Frontal cortex (tissue), 4 donors: ENCODE measurements at places on chromosomes 7 and 10. TPM values are rescaled to one million over a fixed set of nuclear protein-coding genes. Genes with fewer than 3 reads are reported as not detected.

DNA sequence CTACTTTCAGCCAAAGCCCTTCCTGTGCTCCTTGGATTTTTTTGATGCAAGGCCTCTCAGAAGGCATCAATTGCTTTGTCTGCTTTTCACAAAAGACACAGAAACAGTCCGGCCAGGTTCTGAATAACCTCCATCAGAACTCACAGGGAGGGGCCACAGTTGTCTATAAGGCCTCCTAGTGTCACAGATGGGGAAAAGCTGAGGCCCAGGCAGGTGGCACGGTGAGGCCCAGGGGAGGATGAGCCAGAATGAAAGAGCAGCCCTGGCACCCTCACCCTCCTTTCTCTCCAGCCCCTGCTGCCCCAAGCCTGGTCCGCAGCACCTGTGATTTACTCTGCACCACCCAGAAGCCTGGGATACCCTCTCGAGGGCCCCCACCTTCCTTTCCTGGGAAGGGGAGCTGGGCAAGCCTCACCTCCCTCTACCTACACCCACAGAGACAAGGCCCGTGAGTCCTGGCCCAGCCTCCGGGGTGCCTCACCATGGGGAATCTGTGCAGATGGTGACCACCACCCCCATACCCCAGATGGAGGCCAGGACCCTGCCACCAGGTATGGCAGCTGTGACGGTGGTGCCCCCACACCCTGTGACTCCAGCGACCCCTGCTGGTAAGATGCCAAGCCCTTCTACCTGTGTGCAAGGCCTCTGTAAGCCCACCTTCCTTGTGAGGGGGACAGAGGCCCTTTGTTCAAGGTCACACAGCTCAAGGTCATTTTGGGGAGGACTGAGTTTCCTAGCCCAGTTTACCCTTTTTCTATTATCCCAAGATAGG lies 26.2 kb upstream of the ZNF467 start:
- peak; percentile 55 for DNase-seq

DNA sequence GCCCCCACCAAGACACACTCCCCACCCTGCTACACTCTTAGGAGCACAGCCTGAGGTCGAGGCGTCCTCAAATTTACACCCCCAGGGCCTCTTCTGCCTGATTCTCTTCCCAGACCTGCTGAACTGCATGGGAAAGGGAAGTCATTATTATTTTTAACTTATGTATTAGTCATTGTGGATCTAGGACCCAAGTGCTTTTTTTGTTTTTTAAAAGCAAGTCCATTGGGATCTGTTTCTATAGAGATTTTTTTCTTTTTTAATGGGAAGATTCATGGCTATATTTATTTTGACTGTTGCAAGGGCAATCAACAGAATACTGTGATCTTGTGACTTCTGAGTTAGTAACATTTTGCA lies 203.8 kb downstream of the ZMYND11 start:
- DNase-seq, result no peak

DNA sequence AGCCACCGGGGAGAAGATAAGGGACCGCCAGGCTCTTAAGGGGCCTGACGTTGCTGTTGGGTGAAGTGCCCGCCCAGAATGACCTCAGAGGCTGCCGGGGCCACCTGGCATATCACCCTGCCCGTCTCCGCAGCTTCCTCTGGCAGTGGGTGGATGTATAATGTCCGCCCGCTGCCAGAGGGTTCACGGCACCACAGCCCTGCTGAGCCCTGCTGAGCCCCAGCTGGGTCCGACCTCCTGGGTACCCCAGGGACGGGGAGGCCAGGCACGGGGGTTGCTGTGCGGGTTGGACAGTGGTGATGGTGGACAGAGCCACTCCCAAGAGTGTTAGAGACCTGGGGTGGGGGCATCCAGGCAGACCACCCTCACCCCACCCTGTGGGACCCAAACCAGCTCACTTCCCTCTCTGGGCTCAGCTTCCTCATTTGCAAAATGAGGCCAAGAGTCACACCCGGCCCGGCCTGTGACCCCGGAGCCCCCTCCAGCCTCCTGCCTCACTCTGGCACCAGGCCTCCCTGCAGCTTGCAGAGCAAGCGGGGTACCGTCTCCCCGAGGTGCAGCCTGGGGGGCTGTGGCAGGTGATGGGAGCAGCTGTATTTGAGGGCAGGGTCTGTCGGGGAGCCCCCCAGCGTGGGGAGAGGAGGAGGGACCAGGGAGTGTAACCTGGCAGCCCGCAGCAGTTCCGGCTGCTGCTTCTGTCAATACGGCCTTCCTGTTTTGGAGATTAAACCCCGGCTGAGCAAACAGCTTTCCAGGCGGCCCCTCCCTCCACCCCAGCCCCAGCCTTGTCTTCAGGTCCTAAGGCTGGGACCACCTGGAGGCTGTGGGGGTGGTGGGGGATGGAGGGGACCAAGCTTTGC lies 8.4 kb upstream of the LFNG start:
- DNase-seq, result no peak

DNA sequence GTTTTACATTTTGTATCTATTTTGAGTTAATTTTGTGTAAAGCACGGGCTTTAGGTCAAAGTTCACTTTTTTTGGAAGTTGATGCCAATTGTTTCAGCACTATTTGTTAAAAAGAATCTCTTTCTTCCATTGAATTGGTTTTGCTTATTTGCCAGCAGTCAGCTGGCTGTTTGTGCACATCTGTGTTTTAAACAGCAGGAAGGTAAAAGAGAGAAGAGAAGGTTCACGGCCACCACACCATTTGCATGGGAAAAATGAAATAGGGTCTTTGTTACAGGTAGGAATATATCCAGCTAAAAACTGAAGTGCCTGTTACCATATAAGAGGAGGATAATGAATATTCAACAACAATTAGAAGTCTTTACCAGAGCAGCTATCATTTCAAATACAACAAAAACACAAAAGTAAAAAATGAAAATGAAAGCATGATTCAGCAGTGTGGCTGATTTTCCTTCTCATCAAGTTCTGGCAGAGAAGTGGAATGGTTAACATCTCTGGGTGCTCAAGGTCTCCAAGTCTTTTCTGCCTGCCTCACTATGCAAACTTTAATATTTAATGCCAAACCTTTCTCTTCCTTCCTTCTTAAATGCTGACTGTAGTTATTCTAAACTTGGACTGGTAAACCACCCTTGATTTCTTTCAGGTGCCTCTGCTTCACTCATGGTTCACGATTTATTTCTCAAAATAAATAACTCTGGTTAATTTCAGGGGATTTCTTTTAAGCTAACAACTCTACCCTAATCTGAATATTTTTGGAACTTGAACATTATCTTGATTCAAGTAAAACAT lies 841.5 kb downstream of the GRM8 start:
- no peak for DNase-seq

GRCh38 chr10:7967035-7967434 lies 87.5 kb upstream of the GATA3 start:
- no peak for DNase-seq

The FANK1 gene
- 1.2 TPM for total RNA-seq

- DNase-seq, result no peak
Observed at GRCh38 chr10:48695636-48696534, 11.2 kb downstream of the WDFY4 start.

- no peak for DNase-seq
Observed at GRCh38 chr7:31263338-31263737, 77.2 kb downstream of the NEUROD6 start.

DNA sequence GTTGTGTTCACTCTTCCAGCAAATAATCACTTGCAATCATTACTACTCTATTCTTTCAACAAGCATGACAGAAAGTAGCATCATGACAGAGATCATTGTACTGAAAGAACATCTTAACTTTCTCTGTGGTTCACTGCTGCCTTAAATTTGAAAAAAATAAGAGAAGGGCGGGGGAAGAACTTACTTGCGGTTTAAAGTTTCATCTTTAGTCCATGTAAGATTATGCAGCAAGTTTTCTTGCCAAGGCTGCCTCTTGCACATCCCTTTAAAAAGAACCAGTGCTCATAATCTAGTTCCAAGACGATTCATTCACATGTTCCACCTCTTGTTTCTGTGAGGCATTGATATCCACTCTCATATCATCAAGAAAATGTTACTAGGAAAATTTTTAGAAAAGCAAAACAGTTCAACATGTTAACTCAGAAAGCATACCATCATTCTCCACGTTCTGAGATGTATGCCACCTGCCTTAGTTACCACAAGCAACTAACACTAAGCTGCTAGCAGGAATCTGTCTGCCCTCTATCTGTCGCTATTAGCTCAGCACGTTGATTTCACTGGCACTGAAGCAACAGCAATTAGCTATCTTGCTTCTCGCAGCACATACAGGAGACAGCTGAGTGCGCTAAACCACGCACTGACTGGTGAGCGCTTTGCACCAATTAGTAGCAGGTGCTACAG lies at the start of gene PCDH15:
Gene PCDH15, minus strand, starts transcription at position 491 of the 681 bp plus-strand sequence. CDS start 136,969 bp downstream, outside the sequence.
- DNase-seq, result no peak

DNA sequence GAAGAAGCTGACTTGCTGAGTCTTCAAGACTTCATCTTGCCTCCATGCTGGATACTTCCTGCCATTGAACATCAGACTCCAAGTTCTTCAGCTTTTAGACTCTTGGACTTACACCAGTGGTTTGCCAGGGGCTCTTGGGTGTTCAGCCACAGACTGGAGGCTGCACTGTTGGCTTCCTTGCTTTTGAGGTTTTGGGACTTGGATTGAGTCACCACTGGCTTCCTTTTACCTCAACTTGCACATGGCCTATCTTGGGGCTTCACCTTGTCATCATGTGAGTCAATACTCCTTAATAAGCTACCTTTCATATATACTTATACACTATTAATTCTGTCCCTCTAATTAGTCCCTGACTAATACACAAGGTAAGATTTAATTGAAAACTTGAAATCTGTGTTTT lies 361.7 kb upstream of the SEMA3C start:
- DNase-seq, result no peak

The ANKRD30A gene
- not detected for total RNA-seq

GRCh38 chr7:1861799-1862458 lies 191.9 kb downstream of the ELFN1 start:
- no peak for DNase-seq

- DNase-seq, result no peak
Observed at GRCh38 chr10:84214046-84214572, 11.2 kb downstream of the LRIT2 start.

- DNase-seq, result no peak
Observed at GRCh38 chr7:77563275-77563674, 26.2 kb downstream of the PTPN12 start.

DNA sequence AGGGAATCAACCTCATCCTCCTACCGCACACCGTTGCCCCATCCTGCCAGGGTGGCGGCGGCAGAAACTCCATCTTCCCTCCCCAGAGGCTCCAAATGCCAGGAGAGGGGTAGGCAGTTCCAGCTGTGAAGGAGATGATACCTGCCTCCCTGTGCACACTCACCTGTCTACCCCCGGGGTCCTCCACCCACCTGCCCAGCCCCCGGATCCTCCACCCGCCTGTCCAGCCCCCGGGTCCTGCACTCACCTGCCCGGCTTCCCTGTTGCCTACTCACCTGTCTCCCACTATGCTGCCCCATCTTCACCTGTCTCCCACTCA lies 13.4 kb upstream of the DNAAF5 start:
- DNase-seq, result no peak

- DNase-seq, result no peak
Observed at GRCh38 chr10:75024971-75025523, 86.4 kb upstream of the SAMD8 start.

DNA sequence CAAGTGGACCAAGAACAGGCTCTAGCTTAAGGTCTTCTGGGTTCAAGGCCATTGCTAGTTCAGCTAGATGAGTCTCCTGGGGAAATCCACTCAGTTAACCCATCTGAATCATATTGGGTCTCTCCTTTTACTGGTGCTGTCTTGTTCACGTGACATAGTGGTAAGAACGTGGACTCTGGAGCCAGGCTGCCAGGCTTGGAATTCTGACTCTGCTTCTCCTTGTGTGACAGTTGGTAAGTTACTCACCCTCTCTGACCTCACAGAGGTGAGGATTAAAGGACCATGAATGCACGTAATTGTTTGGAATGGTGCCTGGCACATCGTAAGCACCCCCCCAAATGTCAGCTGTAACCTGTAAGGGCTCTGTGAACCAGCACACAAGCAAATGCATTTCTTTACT lies 9.7 kb upstream of the CALU start:
- DNase-seq, result no peak
